Ovary (tissue), 10 donors: ENCODE measurements at places on chromosomes 5 and 9.

GRCh38 chr5:141958113-141958512, at the start of gene PCDH12:
Gene PCDH12 (minus strand): TSS chr5:141958202. CDS start chr5:141957851, 351 bp downstream.
- DNase-seq, result no peak

DNA sequence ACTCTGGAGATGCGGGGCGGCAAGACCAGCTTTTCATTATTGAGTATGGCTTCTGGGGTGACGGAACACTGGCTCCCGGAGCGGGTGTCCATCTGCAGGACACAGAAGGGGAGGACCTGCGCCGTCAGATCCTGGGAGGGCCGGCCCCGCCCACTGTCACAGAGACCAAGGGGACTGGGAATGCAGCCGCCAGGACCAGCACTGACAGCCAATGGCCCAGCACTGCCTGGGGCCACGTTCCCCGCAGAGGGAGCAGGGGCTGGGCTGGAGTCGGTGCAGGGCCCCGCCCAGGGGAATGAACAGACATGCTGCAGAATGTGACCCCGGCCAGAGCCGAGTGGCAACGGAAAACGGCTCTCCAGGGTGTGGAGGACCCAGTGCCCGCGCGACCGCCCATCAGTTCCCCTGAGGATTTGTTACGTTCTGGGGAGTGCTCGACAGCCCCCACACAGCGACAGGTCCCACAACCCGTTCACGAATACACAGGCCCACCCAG, at the start of gene ZDHHC11:
Gene ZDHHC11, minus strand, starts transcription at position 476 of the 496 bp plus-strand sequence. Its CDS starts 384 bp downstream, at position 92.
- DNase-seq, result peak; percentile 29

GRCh38 chr5:38285226-38285625, 26.9 kb downstream of the EGFLAM start:
- no peak for DNase-seq

- DNase-seq, result no peak
Measured at GRCh38 chr9:108434502-108434901, 421.3 kb downstream of the ACTL7B start.

GRCh38 chr5:124581738-124582560, 164.5 kb downstream of the ZNF608 start:
- no peak for DNase-seq

DNA sequence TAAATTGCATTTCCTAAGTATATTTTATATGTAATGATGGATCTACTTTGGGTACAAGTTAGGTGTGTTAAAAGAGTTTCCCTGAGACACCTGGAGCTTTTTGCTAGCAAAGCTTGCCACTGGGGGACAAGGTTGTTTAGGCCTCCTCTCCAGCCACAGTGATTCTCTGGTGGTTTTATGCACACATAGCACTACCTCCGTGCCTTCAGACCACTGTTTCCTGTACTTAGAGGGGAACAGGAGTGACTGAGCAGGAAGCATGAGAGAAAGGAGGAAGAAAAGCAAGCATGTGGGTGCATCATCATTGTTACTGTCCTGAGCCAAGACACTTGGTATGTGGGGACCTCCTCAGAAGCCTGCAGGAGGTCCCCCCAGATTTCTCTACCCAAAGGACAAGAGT, 272.1 kb downstream of the RASEF start:
- DNase-seq, result no peak

DNA sequence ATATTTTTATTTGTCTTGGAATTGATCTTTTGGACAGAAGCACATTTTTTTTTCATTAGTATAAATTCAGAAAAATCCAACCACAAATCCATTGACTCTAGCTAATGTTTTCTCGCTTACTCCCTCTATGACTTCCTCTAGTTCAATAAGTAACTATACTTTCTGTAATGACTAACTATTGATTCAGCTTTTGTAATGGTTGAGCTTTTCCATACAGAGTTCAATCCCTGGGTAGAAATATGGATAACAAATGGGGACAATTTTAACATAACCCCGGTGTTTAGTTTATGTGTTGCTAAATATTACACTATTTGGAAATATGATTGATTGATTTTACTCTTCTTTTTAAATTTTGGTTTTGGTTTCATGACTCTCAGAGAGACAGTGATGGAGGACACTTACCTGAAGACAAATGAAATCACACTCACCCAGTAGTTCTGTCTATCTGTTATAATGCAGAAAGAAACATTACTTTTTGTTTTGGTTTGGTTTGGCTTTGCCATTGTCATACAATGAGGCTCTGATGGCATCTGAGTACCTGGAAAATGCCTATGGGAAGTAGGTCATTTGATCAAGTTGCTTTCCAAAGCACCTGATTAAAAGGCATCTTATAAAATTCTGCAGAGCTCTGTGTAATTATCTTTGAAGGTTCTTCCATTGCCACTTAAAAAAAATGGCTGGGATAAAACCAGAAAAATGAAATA, 309.7 kb upstream of the MPDZ start:
- DNase-seq, result no peak

DNA sequence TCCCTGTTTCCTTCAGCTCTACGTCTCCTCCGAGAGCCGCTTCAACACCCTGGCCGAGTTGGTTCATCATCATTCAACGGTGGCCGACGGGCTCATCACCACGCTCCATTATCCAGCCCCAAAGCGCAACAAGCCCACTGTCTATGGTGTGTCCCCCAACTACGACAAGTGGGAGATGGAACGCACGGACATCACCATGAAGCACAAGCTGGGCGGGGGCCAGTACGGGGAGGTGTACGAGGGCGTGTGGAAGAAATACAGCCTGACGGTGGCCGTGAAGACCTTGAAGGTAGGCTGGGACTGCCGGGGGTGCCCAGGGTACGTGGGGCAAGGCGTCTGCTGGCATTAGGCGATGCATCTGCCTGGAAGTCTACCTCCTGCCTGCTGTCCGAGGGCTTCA, 27.7 kb downstream of the ABL1 start:
- no peak for DNase-seq

- DNase-seq, result no peak
Measured at GRCh38 chr9:123536455-123536868, 180.5 kb downstream of the CRB2 start.

DNA sequence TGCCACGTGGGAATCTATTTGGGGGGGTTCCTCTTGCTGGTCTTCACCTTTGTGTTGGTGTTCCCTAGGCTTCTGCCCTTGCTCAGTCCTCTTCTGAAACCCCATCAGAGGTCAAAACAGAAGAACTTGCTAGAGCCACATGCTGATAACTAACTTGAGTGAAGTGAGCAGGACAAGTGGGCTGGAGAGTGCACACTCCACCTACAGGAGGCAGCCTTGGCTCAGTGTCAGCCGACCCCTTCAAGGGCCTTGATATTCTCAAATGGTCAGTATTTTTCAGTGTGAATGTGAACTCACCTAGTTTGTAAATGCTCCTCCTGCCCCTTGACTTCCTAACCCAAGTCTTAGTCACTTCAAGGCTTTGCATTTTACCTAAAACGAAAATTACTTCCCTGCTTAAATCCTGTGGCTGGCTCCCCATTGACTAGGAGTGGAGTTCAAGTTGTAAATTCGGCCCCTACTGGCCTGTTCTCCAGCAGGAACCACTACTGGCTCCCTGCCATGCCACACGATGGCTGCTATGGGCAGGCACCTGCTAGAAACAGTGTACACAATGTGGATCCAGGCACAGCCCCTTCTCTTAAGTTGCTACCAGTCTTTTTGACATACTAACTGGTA, 3.6 kb upstream of the SLC1A3 start:
- DNase-seq, result no peak

GRCh38 chr9:107928701-107929371, 439.3 kb upstream of the KLF4 start:
- DNase-seq, result no peak

GRCh38 chr9:120408680-120409258, 171.2 kb downstream of the CDK5RAP2 start:
- DNase-seq, result no peak

- DNase-seq, result peak; percentile 59
Measured at GRCh38 chr5:39420482-39421145, 4.2 kb downstream of the DAB2 start.

DNA sequence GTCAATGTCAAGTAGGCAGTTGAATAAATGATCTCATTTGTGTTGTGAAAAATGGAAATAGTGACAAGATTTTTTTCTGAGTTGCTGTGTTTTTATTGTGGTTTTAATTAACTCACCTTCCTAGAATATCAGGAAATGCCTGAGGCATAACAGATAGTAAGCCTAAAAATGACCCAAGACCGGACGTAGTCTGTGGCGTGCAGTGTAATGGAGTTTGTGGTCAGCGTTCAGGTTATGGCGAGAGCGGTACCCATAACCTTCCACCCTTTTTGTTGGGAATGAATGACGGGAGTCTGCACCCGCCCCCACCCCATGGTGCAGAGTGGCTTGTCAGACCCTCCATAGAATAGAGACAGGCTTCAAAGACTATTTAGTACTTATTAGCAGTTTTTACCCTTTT, 119.3 kb downstream of the GALNT10 start:
- no peak for DNase-seq

DNA sequence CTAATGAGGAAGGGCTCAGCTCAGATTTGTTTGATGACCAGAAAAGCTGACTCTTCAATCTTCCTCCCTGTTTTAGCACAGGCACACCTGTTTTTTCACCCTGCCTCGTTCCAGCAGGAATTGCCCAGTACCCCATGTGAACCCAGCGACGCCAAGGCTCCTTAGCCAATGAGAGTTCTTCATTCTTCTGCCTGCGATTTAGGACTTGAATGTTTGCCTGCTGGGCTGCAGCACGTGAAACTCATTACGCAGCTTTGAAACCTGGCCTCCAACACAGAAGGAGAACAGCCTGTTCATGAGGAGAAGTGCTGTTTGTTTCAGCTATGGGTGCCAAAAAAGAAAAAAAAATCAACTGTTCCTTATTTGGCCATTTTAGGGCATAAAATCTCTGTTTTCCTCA, 315.5 kb downstream of the TRPM3 start:
- peak; percentile 77 for DNase-seq

GRCh38 chr5:77925503-77925902, 149.4 kb upstream of the TBCA start:
- no peak for DNase-seq

- DNase-seq, result peak; percentile 83
Measured at GRCh38 chr9:136485049-136486045, 2.5 kb upstream of the SEC16A start.

DNA sequence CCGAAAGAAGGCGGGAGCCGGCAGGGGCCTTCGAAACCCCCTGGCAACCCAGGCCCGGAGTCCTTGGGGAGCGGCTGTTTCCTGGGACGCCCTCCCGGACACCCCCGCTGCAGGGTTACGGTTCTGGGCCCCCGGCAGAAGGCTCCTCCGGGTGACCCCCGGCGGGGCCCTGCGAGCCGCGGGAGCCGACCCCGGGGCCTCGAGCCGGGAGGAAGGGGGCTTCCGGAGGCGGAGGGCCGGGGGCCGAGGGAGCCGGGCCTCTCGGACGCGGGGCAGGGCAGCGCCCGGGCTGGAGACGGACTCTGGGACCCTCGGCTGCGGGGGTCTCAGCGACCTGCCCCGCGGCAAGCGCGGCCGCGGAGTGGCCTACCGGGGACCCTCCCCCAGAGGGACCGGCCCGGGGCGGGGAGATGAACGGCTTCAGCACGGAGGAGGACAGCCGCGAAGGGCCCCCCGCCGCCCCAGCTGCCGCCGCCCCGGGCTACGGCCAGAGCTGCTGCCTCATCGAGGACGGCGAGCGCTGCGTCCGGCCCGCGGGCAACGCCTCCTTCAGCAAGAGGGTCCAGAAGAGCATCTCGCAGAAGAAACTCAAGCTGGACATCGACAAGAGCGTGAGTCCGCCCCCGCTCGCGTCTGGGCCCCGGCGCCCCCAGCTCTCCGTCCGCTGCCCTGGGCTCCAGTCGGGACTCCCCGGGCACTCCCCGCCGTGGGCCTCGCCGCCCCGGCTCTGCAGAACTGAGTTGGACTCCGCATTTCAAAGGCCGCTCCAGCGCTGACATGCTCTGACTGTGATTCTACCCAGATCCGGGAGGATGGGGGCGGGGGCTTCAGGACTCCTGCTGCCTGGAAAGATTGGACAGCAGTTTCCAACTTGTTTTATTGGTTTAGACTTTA, 645 bp downstream of the SAP30L start:
- peak; percentile 61 for DNase-seq

GRCh38 chr5:122871661-122872060, 26.2 kb downstream of the SNX24 start:
- no peak for DNase-seq

DNA sequence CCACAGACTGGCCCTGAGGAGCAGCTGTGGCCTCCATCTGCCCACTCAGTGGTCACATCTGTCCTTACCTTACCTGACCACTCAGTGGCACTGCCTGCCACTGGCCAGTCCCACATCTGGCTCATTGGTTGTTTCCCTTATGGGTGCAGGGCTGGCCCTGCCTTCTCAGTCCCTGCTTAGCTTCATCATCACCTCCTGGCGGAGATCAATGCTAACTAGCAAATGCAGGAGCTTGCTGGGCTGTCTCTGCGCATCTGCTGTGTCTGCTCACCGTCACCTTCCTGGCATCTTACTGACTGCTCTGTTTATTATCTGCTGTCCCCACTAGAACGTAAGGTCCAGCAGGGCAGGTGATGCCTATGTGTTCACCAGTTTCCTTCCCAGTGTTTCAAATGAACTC, 356.9 kb downstream of the SEMA5A start:
- DNase-seq, result no peak

DNA sequence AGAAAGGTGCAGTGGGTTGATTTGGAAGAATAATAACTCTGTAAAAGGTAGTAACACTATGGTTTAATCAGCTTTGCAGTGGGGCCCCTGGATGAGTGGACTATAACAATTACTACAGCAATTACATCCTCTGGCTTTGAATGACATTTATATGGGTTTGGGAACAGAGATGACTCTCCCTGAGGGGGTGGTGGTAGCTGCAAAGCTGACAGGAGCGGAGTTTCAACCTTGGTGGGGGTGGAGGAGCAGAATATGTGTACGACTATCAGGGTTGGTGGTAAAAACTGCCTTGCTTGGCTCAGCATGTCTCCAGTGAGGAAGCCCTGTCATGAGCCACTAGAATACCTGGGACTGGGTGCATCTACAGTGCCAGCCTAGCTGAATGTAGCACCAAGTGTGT, 28.3 kb upstream of the NR3C1 start:
- DNase-seq, result no peak

GRCh38 chr5:138349852-138350562, 2.5 kb upstream of the KDM3B start:
- no peak for DNase-seq

- no peak for DNase-seq
Measured at GRCh38 chr5:176902102-176902814, 3.1 kb upstream of the HK3 start.

GRCh38 chr9:37464426-37465248, 613 bp downstream of the ZBTB5 start:
- DNase-seq, result peak; percentile 77

- DNase-seq, result no peak
Measured at GRCh38 chr9:137488327-137488653, 29.2 kb upstream of the NSMF start.

- DNase-seq, result no peak
Measured at GRCh38 chr5:156693113-156693512, 157.0 kb upstream of the PPP1R2B start.

DNA sequence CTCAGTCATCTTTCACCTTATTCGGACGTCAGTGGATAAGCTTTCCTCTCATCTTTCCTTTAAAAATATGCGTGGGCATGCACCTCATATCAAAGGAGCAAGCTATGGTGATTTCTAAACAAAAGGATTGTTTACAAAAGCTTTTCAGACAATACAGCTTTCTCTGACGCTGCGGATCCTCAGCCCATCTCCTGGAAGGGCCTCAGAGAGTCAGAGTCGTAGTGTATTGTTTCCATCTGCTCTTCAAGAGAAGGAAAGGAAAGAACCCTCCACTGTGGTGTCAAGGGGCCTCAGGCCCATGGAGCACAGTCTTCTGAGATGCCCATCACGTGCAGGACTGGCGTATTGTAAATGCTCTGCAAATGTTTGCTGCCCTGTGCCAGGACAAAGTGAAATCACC, 163.4 kb upstream of the MAP1B start:
- DNase-seq, result no peak
